ENCODE measurements at places on chromosomes 6 and 20.

- no peak overlapping the region for H3K27ac ChIP-seq
- DNase-seq = no peak
- H3K4me3 ChIP-seq = no peak overlapping the region
- peaks cover 32% of the 10 kb centered on the region for H3K4me1 ChIP-seq
Measured at GRCh38 chr6:33720998-33721397, 9.5 kb upstream of the UQCC2 start.

DNA sequence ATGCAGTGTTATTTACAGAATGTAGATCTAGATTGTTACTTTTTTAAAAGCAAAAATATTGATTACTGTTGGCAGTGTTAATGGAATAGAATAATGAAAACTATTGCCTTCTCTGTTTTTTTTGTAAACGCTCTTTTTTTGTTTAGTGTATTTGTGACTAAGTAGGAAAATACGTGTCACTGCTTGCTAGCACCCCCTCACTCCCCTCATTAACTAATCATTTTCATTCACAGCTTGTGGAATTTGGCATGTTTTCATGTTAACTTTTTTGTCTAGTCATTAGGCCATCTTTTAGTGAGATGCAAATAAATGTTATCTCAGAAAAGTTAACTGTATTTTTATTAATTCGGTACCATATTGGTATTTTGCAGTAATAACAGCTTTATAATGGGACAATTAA, 29.8 kb downstream of the ADGRG6 start:
- H3K27ac ChIP-seq = no peak overlapping the region
- no peak for DNase-seq
- H3K4me1 ChIP-seq = peaks cover 19% of the 10 kb centered on the region
- no peak overlapping the region for H3K4me3 ChIP-seq
- H3K36me3 ChIP-seq = peaks cover 4% of the 10 kb centered on the region

DNA sequence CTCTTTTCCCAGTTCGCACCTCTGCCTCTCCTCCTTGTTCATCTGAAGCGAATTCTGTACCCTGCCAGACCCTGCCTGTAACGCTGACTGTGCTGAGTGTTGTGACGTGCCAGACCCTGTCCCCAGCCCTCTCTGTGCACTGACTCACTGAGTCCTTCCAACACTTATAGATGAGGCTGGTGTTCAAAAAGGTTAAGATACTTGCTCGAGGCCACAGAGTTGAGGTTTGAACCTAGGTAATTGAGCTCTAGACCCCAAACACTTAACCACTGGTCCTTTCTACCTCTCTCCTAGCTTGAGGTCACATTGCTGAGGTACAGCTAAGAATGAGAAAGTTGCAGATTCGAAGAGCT, 45.7 kb upstream of the NEDD9 start:
- H3K27me3 ChIP-seq = no peaks in the 10 kb centered on the region
- H3K4me1 ChIP-seq = peaks cover 48% of the 10 kb centered on the region
- no peak overlapping the region for H3K4me3 ChIP-seq
- no peak for DNase-seq

DNA sequence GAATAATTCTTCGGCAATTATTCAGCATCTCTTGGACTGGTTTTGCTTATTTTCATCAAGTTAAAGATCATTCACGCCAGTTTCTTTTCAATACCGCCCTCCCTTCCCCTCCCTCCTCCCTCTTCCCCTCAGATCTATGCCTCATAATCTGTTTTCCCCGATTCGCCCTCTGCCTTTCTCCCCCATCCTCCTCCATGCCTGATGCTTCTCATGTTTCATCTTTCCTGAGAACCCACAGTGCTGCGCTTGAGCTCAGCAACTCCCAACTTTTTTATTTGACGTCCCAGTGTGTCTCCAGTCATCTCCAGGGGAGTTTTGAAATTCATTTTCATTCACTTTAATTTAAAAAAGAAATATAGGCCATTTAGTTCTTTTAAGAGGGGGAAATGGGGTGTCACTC, 142.7 kb downstream of the PTPRT start:
- H3K36me3 ChIP-seq = no peaks in the 10 kb centered on the region
- H3K4me1 ChIP-seq = no peaks in the 10 kb centered on the region
- H3K4me3 ChIP-seq = no peak overlapping the region

DNA sequence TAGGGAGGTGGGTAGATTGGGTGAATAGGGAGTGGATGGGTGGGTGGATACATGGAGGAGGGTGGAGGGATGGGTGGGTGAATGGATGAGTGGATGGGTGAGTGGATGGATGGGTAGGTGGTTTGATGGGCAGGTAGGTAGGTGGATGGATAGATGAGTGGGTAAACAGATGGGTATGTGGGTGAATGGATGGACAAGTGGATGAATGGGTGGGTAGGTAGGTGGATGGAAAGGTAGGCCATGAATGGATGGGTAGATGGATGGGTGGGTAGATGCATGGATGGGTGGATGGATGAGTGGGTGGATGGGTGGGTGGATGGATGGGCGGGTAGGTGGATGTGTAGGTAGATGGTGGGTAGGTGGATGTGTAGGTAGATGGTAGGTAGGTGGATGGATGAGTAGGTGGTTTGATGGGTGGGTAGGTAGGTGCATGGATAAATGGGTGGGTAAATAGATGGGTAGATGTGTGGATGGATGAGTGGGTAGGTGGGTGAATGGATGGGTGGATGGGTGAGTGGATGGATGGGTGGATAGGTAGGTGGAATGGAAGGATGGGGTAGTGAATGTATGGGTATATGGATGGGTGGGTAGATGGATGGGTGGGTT, 51.4 kb downstream of the NPEPL1 start:
- no peak overlapping the region for H3K4me3 ChIP-seq
- no peak for DNase-seq
- H3K36me3 ChIP-seq = no peaks in the 10 kb centered on the region
- H3K27me3 ChIP-seq = peaks cover 100% of the 10 kb centered on the region
